ENCODE measurements at places on chromosomes 4 and X. TPM values are rescaled to one million over a fixed set of nuclear protein-coding genes. Genes with fewer than 3 reads are reported as not detected.

- no peak overlapping the region for H3K4me3 ChIP-seq
- H3K27me3 ChIP-seq, result no peaks in the 10 kb centered on the region
- H3K36me3 ChIP-seq, result peaks cover 2% of the 10 kb centered on the region
Measured at GRCh38 chrX:150326541-150327247, 36.4 kb upstream of the MAMLD1 start.

DNA sequence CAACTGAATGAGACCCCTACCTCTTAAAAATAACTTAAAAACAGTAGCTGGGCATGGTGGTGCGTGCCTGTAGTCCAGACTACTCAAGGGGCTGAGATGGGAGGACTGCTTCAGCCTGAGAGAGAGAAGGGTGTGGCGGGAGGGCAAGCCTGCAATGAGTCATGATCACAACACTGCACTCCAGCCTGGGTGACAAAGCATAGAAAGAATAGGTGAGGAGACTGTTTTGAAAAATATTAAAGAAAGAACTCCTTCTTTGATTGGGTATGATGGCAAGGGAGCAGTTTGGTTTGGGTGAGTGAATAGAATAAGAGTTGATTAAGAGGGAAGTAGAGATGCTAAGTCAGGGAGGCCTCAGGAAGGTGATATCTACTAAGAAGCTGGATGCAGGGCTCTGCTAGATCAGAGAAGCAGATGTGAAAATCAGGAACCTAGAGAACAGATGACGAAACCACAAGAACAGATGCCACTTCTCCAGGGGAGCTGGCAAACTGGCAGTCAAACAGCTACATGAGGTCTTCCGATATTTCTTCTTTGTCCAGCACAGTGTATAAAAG, 318.6 kb downstream of the OPHN1 start:
- peaks cover 18% of the 10 kb centered on the region for H3K4me1 ChIP-seq
- H3K27me3 ChIP-seq, result no peaks in the 10 kb centered on the region
- H3K36me3 ChIP-seq, result peaks cover 3% of the 10 kb centered on the region

GRCh38 chrX:151004085-151004484, 20.9 kb downstream of the HMGB3 start:
- no peak for DNase-seq
- no peak overlapping the region for H3K4me3 ChIP-seq
- H3K27ac ChIP-seq, result no peak overlapping the region
- no peaks in the 10 kb centered on the region for H3K4me1 ChIP-seq

GRCh38 chr4:160709026-160709425, 1454.8 kb downstream of the FSTL5 start:
- H3K27ac ChIP-seq, result no peak overlapping the region
- H3K4me3 ChIP-seq, result no peak overlapping the region
- H3K4me1 ChIP-seq, result no peaks in the 10 kb centered on the region
- DNase-seq, result no peak

DNA sequence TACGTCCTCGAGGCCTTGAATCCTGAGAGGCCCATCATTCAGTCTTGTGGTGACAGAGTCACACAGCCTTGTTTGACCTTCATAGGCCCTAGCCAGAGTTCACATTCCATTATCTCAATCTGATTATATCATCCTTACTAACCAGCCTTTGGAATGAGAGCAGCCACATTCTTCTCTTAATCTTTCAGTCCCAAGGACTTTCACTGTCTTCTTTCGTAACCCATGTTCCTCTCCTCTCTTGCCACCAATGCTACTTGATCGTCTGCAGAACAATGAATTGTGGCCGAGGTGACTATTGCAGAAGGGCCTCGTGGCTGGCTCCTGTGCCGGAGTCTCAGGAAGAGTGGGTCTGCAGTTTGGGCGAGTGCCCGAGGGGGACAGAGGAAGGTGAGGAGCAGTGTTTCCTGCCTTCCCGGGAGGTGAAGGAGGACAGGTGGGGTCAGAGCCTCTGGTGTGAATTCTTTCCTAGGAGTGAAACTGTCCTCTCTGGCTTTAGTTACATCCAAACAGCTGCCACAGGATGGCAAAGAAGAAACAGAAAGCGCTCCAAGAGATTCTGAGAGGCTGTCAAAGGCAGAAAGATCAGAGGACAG, 94.6 kb downstream of the LIMCH1 start:
- no peak for DNase-seq
- H3K4me1 ChIP-seq, result peaks cover 24% of the 10 kb centered on the region
- no peaks in the 10 kb centered on the region for H3K36me3 ChIP-seq
- H3K4me3 ChIP-seq, result no peak overlapping the region
- H3K27ac ChIP-seq, result peak overlapping the region; percentile 24
- H3K27me3 ChIP-seq, result no peaks in the 10 kb centered on the region

DNA sequence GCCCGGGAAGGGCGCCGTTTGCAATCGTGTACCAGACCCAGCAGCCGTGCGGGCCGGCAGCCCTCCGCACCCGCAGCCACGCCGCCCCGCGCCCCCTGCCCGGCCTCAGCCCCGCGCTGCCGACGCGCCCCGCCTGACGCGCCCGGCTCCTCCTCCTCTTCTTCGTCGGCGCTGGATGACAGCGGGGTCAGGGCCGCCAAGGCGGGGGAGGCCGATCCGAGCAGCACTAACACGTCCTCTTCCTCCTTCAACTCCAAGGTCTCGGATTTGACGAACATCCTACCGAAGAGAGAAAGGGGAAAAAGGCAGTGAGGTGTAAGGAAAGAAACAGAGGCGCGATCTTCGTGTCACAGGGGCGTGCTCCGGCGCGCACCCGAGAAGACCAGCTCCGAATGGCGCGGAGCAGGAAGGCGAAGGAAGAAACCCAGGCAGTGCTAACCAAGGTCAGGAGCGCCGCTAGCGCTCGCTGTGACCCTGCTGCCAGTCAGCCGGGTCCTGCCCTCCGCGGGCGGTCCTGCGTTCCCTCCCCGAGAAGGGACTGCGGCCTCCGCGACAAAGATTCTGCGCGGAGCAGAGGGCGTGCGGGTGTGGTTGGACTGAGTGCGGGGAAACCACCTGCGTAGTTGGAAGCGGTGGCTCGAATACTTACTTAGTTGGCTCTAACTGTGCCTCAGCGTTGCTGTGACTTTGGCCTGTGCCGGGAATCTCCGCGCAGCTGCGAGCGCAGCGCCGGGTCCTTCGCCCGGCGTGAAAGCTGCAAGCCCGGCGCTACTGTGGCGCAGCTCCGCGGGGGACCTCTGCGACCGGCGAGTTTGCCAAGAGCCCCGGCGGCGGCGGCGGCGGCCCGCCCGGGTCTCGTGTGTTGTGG, 548 bp downstream of the NEUROG2 start:
- H3K4me3 ChIP-seq, result peak overlapping the region; percentile 85
- H3K36me3 ChIP-seq, result no peaks in the 10 kb centered on the region
- H3K27me3 ChIP-seq, result peaks cover 98% of the 10 kb centered on the region
- peaks cover 55% of the 10 kb centered on the region for H3K4me1 ChIP-seq
- no peak overlapping the region for H3K27ac ChIP-seq

GRCh38 chrX:110044346-110045249, 41.7 kb downstream of the TMEM164 start:
- H3K36me3 ChIP-seq, result no peaks in the 10 kb centered on the region
- H3K4me3 ChIP-seq, result no peak overlapping the region
- H3K27me3 ChIP-seq, result no peaks in the 10 kb centered on the region
- peaks cover 44% of the 10 kb centered on the region for H3K4me1 ChIP-seq
- no peak for DNase-seq

DNA sequence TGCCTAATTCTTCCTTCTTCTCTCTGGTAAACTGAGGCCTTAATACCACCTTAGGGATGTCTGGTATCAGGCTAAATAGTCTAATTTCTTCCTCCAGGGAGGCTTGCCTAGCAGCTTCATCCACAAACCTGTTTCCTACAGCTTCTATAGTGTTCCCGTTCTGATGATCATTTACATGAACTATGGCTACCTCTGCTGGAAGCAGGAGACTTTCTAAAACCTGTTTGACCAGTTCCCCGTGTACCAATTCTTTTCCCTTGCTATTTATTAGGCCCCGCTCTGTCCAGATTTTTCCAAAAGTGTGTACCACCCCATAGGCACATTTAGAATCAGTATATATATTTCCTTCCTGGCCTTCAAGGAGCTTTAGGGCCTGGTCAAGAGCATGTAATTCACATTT, 5.8 kb upstream of the USP38 start:
- no peak overlapping the region for H3K27ac ChIP-seq
- H3K4me1 ChIP-seq, result peaks cover 6% of the 10 kb centered on the region
- peaks cover 37% of the 10 kb centered on the region for H3K36me3 ChIP-seq
- no peaks in the 10 kb centered on the region for H3K27me3 ChIP-seq
- no peak overlapping the region for H3K4me3 ChIP-seq
- no peak for DNase-seq

DNA sequence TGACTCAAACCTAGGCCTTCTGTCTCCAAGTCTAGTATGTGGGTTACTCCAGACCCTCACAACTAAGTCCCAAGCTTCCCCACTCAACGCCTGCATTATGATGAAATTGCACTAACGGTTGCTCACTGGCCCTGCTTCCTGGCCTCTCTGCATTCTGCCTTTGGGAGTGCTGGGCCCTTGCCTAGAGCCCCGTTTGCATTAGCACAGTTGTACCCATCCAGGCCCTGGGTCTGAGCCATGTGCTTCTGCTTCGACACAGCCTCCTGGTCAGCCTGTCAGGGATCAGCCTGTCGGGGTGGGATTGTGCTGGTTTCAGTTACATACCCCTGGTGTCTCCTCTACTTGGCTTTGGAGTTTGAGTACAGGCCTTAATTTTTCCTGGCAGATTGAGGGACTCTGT, 58.4 kb downstream of the DCUN1D4 start:
- H3K27me3 ChIP-seq, result no peaks in the 10 kb centered on the region
- H3K4me1 ChIP-seq, result peaks cover 7% of the 10 kb centered on the region
- DNase-seq, result no peak
- H3K27ac ChIP-seq, result no peak overlapping the region
- H3K36me3 ChIP-seq, result peaks cover 31% of the 10 kb centered on the region
- no peak overlapping the region for H3K4me3 ChIP-seq

GRCh38 chr4:177128306-177128705, 181.4 kb upstream of the NEIL3 start:
- peaks cover 6% of the 10 kb centered on the region for H3K36me3 ChIP-seq
- DNase-seq, result no peak
- H3K4me3 ChIP-seq, result no peak overlapping the region
- no peaks in the 10 kb centered on the region for H3K27me3 ChIP-seq
- no peaks in the 10 kb centered on the region for H3K4me1 ChIP-seq

DNA sequence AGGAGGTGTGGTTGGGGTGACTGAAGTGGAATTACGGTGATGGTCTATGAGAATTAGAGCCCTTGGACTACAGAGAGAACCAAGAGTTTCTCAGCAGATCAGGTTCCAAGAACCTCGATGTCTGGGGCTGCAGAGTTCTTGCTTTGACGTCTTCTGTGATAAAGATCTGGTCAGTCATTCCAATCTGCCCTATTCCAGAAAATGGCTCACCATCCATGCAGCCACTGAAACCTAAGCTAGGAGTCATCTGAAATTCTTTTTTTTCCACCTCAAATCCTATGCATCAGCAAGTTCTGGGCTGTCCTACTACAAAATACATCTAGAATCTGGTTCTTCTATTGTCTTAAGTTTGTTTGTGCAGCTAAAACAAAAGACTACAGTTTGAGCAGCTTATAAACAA, 254.4 kb upstream of the PGRMC2 start:
- no peak overlapping the region for H3K27ac ChIP-seq
- H3K4me3 ChIP-seq, result no peak overlapping the region
- no peaks in the 10 kb centered on the region for H3K36me3 ChIP-seq
- no peaks in the 10 kb centered on the region for H3K4me1 ChIP-seq
- H3K27me3 ChIP-seq, result no peaks in the 10 kb centered on the region

DNA sequence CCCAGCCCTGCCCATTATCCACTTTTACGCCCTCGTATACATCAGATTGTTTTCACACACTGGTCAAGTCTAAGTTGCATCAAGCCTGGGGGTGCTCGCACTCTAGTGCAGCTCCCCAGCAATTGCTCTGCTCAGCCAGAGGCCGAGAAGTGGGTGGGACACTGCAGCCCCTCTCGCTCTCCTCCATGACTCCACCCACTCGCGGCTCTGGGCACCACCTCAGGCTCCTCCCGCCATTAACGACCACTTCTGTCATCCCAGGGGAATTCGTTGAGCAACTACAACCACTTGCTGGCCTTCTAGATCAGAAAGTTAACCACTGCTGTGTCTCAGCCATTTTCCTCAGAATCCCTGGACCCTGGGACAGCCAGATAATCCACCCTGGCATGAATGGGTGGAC, 53.6 kb downstream of the ETNPPL start:
- H3K27ac ChIP-seq, result no peak overlapping the region
- no peaks in the 10 kb centered on the region for H3K36me3 ChIP-seq
- H3K4me1 ChIP-seq, result no peaks in the 10 kb centered on the region
- no peaks in the 10 kb centered on the region for H3K27me3 ChIP-seq

GRCh38 chr4:188485906-188486305, 346.7 kb downstream of the TRIML1 start:
- no peak overlapping the region for H3K4me3 ChIP-seq
- H3K27ac ChIP-seq, result no peak overlapping the region
- H3K4me1 ChIP-seq, result no peaks in the 10 kb centered on the region
- H3K36me3 ChIP-seq, result no peaks in the 10 kb centered on the region
- DNase-seq, result no peak

DNA sequence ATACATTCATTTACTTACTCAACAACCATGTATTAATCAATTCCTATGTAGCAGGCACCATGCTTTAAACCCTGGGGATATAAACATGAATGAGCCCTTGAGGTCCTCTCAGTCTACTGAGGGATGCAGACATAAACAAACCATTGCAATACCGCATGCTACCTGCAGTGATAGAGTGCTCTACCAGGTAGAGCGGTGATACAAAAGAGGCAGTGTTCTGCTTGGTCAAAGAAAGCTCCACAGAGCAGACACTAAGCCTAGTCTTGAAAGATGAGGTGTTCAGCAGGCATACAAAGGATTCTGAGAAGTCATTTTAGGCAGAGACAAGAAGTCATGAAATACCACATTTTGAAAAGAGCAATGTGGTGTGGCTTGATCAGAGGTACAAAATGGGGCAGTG, 26.9 kb upstream of the AMOT start:
- H3K4me3 ChIP-seq, result no peak overlapping the region
- no peak overlapping the region for H3K27ac ChIP-seq
- H3K27me3 ChIP-seq, result no peaks in the 10 kb centered on the region
- H3K4me1 ChIP-seq, result no peaks in the 10 kb centered on the region
- no peak for DNase-seq

NR0B1 gene
- total RNA-seq, result not detected

DDX3X gene
- 308 TPM for total RNA-seq

NPNT gene
- not detected for total RNA-seq

F11 gene
- not detected for total RNA-seq

ABCG2 gene
- total RNA-seq, result 5.3 TPM

GLRA2 gene
- total RNA-seq, result 1.3 TPM

RHOH gene
- total RNA-seq, result 3.2 TPM
